ENCODE measurements at places on chromosomes 11 and 22.

- DNase-seq, result no peak
These were observed 40.8 kb upstream of the FTH1 start for GRCh38 chr11:62008193-62008592.

DNA sequence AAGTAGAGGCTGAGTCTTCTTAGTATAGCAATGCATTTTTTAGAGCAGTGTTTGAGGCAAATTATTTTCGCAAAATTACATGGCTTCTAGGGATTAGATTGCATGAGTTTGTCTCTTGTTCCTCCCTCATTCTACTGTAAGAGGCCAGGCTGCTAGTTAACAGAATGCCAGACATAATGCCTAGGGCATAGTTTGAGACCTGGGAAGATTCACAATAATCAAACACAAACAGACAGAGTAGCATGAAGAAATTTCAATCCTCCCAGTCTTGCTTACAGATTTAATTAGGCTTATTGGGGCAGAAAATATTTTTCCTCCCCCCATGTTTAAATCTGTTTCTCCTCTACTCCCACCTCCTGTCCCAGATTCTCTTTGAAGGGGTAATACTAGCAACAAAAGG is 48.3 kb downstream of the ARHGEF12 start:
- DNase-seq, result no peak

- DNase-seq, result no peak
These were observed 133.0 kb upstream of the C11orf58 start for GRCh38 chr11:16605389-16605893.

GRCh38 chr22:34861787-34862186 is 204.2 kb upstream of the ISX start:
- no peak for DNase-seq

GRCh38 chr22:29334696-29335344 is 19.3 kb upstream of the RASL10A start:
- no peak for DNase-seq

GRCh38 chr11:116913000-116913399 is 75.6 kb upstream of the APOA1 start:
- DNase-seq, result no peak

GRCh38 chr11:119011476-119012053 is 6.6 kb downstream of the RPS25 start:
- no peak for DNase-seq

DNA sequence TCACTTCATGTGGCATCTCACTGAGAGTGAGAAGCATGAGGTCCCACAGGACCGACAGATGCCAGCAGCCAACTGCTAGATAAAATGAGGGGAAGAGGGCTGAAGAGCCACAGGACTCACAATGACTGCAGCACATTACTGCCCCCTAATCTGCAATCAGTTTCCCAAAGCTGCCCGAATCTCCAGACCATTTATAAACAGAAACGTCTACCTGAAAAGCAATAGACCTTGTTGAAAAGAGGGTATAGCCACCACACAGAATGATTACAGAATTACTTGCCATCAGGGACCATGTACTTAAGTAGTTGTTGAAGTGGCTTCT is 12.4 kb upstream of the TEF start:
- no peak for DNase-seq

- DNase-seq, result no peak
These were observed 1238.7 kb downstream of the BRD1 start for GRCh38 chr22:48588878-48589450.

DNA sequence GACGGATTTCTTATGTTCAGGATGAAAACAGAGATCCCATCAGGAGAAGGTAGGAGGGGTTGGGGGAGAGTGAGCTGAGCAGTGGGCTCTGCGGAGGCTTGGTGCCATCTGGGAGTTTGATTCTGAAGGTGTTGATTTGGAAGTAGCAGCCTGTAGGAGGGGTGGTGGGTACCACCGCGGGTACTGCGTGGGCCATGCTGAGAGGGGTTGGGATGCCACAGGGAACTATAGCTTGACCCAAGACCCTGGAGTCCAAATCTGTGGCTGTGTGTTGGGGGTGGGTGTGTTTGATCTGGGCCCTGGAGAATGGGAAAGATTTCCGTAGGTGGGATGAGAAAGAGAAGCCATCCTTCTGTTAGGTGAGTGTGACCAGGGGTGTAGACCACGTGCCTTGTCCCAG is 5.0 kb downstream of the INCENP start:
- no peak for DNase-seq

DNA sequence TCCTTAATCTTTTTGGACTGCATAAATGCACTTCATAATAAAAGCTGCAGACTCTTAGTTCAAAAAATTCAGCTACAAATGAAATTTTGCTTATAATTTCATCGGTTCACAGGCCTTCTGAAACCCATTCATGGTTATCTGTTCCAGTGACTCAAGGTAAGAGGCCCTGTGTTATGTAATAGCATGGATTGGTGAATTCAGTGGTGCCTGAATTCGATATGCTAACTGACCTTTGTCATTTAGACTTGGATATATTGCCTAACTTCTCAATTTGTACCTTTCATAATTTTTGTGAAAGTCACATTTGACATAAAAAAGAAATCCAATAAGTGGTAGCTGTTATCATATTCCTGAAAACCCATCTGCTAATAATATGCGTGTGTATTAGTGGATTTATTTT is 349.9 kb upstream of the KIRREL3 start:
- no peak for DNase-seq

GRCh38 chr11:75872887-75873416 is 57.9 kb downstream of the UVRAG start:
- no peak for DNase-seq

GRCh38 chr11:61526956-61527731 is 18.6 kb downstream of the LRRC10B start:
- no peak for DNase-seq

GRCh38 chr22:50710886-50711285 is 27.1 kb upstream of the ACR start:
- DNase-seq, result no peak

GRCh38 chr11:32113200-32113919 is 22.5 kb downstream of the RCN1 start:
- DNase-seq, result no peak

- no peak for DNase-seq
These were observed 585.3 kb downstream of the INSC start for GRCh38 chr11:15699978-15700377.

- DNase-seq, result no peak
These were observed 173.3 kb downstream of the TBC1D22A start for GRCh38 chr22:46935506-46936377.

DNA sequence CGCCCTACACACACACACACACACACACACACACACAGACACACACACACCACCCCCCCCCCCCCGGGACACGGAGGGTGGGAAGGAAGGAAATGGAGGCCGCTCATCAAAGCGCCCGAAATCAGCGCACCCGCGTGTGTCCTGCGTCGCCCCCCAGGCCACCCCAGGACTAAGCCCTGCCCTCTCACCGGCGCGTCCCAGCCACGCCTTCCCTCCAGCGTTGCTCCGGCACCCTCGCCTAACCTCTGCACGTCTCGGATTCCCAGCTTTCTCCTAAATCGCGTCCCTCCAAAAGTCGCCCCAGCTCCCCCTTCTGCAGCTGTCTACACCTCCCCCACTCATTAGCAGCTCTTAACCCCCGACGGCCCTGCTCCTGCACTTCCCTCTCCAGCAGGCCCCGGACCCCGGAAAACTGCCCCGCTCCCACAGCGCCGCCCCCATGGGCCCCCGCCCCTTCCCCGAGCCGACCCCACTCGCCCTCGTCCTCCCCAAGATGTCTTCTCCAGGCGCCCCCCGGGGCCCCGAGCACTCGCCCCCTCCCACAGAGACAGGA is 557 bp downstream of the PACSIN2 start:
- no peak for DNase-seq

GRCh38 chr22:32541481-32541880 is 66.9 kb downstream of the FBXO7 start:
- no peak for DNase-seq

DNA sequence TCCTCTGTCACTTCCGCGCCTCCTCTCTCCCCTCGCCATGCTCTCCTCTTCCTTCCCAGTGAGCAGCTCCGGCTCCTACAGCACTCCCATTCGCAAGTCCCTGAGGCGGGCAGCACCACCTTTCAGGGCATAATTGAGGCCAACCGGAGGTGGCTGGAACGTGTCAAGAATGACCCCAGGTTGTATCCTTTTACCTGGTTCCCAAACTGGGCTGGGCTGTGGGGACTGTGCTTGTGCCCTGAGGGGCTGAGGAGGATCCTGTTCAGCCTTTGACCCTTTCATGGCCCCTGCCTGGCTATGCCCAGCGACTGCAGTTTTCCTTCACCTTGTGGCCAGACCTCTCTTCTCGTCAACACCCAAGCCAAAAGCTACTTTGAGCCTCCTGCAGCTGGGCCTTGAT is 84.1 kb downstream of the CEP164 start:
- no peak for DNase-seq

GRCh38 chr22:34866081-34866480 is 199.9 kb upstream of the ISX start:
- no peak for DNase-seq

DNA sequence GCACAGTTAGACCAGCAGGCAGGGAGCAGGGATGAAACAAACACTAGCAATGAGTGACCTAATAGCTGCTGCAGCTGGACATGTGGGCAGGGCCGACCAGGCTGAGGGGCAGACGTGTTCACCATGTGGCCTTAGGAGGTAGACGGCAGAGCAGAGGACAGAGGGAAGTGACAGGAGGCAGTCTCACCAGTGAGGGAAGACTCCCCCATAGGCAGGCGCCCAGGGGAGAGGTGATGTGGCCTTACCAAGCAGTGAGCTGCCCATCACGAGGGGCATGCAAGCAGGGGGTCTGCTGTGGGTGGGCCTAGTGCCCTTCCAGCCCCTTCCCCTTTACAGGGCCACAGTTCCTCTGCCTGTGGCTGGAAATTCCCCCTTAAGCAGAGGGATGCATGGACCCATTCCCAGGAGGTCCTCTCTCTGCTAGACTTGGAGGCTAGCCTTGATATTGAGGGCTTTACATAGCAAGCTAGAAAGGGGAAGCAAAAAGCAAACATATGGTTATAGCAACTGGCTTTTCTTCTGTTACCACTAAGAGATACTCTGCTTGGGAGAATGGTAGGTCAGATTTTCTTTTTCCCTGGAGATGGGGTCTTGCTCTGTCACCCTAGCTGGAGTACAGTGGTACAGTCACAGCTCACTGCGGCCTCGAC is 67.6 kb downstream of the MPPED1 start:
- DNase-seq, result no peak

GRCh38 chr22:40595497-40596234 is 40.9 kb downstream of the MRTFA start:
- no peak for DNase-seq

- no peak for DNase-seq
These were observed 132.1 kb downstream of the OSBP2 start for GRCh38 chr22:30826670-30827355.

DNA sequence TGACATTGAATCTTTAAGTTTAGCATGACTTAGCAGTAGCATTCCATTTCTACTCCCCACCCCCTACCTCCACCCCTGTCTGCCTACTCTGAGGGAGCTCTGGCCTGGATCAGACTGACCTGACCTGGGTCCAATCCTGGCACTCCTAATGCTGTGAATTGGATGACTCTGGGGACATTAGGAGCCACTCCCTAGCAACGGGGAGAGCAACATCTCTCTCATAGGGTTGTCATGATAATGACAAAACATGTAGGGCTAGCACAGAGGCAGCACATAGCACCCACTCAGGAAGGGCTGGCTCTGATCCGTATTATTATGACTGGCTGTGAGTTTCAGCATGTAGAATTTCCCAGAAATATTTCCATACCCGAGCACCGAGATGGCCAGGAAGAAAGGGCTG is 40.5 kb downstream of the CABIN1 start:
- no peak for DNase-seq

DNA sequence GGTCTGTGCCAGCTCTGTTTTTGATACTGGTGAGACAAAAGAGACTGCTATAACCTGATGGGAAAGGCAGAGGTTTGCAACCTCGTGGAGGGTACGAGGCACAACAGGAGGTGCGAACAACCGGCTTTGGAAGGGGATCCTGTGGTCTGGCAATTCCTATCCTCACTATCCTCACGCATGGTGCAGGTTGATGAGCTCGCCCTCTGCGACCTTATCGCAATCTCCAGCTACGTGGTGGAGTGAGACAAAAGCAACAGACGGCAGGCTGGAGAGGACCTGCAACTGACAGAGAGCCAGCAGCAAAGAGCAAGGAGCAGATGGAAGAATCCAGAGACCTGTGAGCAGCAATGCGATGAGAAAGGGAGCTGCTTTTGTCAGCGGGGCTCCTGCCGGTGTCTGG is 47.3 kb upstream of the TSKU start:
- no peak for DNase-seq

DNA sequence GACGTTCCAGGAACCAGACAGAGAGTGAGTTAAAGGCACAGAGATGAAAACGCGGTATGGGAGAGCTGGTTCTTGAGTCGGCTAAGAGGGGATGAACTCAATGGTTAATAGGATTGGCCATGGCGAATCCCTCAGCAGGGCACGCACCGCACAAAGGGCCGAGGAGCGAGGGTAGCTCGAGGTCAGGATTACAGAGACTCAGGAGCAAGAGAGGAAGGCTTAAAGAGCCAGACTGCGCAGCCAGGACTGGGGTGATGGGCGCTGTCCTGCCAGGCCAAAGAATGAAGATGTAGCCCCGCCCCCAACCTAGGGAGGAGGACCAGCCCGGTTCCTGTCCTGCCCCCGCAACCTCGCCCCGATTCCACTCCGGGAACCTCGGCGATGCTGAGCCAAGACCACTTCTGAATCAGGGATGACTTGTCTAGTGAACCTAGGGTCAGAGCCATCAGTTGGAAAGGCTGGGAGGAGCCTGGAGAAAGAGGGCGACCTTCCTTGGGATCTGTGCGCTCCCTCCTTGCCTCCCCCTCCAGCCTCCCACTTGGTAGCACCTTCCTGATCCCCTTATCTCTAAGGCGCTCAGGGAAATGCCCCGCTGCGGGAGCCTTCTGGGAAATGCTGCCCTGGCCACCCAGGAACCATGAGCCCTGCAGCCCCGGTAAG is at the start of gene PLEKHB1:
Gene PLEKHB1, plus strand, starts transcription at position 610 of the 660 bp plus-strand sequence. Its CDS starts 28 bp downstream, at position 638.
- no peak for DNase-seq

DNA sequence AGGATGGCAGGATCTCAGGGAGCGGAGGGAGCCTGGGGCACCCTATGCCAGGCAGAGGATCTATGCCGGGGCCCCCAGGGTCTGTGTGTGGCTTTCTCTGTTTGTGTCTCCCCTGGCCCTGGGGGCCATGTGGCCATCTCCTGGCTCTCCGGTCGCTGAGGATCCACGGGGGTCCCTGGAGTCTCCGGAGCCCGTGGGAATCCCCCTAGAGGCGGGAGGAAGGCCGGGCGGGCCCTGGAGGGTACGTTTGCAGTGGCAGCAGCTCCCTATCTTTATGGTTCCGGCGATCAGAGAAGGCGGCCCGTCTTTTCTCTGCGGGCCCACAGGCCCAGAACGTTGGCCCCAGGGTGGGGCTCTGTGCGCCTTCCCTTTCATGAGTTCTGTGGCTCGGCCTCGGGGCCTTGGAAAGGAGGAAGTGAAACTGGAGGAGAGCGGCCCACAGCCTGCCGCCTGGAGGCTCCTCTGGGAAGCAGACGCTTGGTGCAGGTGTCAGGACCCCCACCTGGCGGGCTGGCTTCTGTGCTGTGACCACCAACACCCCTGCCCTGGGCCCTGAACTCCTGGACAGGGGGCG is 82.1 kb downstream of the KCNQ1 start:
- no peak for DNase-seq

- no peak for DNase-seq
These were observed 124.2 kb downstream of the APIP start for GRCh38 chr11:34791780-34792542.

Data from esophagus squamous epithelium (tissue), 5 donors.